Fibroblast of lung (primary cell): ENCODE measurements at places on chromosomes 5 and 9. TPM values are rescaled to one million over a fixed set of nuclear protein-coding genes. Genes with fewer than 3 reads are reported as not detected.

Gene DHFR
- 22.2 and 55.3 TPM in 2 replicates for polyA plus RNA-seq

Gene BNC2
- polyA plus RNA-seq = 27.5 and 39.1 TPM in 2 replicates

Gene ENTPD8
- polyA plus RNA-seq = not detected in 2 replicates

Gene WHRN
- 0.16 and 0.35 TPM in 2 replicates for polyA plus RNA-seq

Gene FAM78A
- polyA plus RNA-seq = 0.26 and 0.40 TPM in 2 replicates

Gene FUT7
- polyA plus RNA-seq = not detected in 2 replicates

Gene FLT4
- polyA plus RNA-seq = 0.14 TPM in 1 of 2 replicates, not detected in the other

Gene NR5A1
- polyA plus RNA-seq = not detected in 2 replicates

Gene PIP5K1B
- 0.03 TPM in 1 of 2 replicates, not detected in the other for polyA plus RNA-seq

Gene ECM2
- polyA plus RNA-seq = 2.3 and 17.2 TPM in 2 replicates

Gene BOD1
- polyA plus RNA-seq = 60.7 and 69.1 TPM in 2 replicates

Gene FAXDC2
- 5.9 and 11.9 TPM in 2 replicates for polyA plus RNA-seq

Gene GPR151
- polyA plus RNA-seq = not detected in 2 replicates

Gene ST8SIA4
- 0.02 and 0.05 TPM in 2 replicates for polyA plus RNA-seq

Gene KLF9
- polyA plus RNA-seq = 8.3 and 27.0 TPM in 2 replicates

Gene TEX48
- polyA plus RNA-seq = not detected in 2 replicates

DNA sequence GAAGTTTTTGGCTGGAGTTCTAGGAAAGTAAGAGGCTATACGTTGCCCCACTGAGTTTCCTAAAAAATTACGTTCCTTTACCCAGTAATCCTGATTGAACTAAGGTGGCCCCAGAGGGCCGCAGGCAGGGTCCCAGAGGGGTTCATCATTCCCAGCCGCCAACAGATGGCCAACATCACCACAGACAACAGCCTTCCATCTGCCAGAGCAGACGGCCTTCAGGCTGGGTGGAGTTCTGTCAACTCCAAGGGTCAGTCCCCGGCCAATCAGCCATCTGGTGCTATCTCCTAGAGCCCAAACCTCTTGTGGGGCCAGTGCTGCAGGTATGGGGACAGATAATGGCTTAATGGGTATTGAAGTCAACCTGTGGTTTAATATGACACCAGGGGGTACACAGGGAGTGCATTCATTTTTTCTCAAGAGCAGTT, 30.4 kb downstream of the TBC1D2 start:
- DNase-seq = no peak

DNA sequence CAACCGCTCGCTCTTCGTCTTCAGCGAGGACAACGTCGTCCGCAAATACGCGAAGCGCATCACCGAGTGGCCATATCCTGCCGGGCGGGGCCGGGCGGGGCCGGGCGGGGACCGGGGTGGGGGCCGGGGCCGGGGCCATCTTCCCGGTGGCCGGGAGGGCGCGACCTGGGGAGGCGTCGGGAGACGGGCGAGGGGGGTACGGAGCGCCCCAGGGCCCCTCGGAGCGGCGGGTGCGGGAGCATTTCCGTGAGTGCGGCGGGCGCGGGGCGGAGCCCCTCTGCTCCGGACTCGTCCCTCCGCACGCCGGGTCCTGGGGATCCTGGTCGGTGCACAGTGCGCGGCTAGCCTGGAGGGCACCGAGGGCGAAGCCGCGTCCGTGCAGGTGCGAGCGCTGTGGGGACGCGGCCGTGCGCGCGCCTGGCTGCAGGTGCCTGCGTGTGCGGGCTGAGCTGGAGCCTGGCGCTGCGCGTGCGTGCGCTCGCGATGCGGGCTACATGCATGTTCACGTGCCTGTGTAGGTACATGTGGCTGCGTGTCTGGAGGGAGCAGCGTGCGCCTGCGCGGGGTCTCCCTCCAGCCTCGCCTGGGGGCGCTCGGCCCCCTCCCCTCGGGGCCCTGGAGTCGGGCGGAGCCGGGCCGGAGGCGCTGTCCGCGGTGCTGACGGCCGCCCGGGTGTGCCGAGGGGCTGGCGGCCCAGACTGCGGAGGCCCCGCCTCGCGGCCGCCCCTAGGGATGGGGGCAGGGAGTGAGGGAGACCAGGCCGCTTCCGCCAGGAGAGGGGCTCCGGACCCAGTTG, 762 bp downstream of the CACNA1B start:
- DNase-seq = peak; percentile 23

DNA sequence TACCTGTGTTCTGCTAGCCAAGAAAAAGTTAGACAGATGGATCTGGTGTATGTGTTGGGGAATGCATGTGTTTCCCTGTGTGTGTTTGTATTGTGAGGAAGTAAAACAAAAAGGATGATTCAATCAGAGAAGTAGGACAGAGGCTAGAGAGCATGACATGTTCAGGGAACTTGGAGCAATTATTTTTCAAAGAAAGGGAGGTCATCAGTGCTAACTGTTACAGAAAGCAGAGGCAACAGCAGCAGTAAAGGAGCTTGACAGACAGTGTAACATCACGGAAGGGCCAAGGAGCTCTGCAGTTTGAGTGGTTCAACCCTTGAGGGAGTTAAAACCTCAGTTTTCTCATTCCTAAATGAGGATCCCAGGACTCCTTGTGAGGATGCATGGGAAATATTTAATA, 13.2 kb downstream of the SPINK1 start:
- DNase-seq = no peak

GRCh38 chr5:116476897-116477537, 97.6 kb downstream of the SEMA6A start:
- DNase-seq = peak; percentile 43

GRCh38 chr5:74461251-74461650, 179.3 kb downstream of the ENC1 start:
- no peak for DNase-seq

GRCh38 chr9:8693464-8693863, 893.9 kb upstream of the DMAC1 start:
- no peak for DNase-seq

DNA sequence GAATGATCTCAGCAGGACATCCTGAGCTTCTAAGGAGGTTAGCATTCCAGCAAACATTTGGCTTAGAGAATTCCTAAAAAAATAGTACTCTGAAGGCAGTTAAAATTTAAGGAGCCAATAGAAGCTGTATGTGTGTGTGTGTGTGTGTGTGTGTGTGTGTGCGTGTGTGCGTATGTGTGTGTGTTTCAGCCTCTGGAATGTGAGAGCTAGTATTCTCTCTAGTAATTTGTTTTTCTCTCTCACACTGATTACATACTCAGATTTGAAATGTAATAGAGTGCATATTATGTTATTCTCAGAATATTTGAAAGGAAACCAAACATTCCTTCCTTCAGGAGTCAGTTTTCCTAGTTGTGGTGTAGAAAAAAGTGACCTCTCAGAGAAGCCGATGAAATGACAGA, 279.6 kb downstream of the TMEM38B start:
- no peak for DNase-seq

GRCh38 chr5:63213256-63213655, 634.6 kb downstream of the LRRC70 start:
- no peak for DNase-seq

- no peak for DNase-seq
Measured at GRCh38 chr5:55564721-55565120, 30.0 kb upstream of the PLPP1 start.

DNA sequence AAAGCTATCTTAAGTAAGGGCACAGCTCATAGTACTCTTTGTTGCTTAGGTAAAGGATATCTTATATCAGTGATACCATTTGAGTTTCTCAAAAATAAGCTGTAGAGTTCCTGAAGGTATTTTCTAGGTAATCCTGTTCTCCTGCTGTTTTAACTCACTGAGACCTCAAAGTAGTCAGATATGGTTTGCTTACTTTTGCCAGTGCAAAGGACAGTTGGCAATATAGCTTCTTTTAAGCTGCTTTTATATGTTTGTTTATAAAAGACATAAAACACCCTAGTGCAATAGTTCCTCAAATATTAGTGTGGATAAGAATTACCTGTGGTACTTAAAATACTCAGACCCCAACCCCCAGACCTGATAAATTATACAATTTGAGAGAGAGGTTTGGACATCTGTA, 12.1 kb downstream of the NCBP1 start:
- DNase-seq = no peak

DNA sequence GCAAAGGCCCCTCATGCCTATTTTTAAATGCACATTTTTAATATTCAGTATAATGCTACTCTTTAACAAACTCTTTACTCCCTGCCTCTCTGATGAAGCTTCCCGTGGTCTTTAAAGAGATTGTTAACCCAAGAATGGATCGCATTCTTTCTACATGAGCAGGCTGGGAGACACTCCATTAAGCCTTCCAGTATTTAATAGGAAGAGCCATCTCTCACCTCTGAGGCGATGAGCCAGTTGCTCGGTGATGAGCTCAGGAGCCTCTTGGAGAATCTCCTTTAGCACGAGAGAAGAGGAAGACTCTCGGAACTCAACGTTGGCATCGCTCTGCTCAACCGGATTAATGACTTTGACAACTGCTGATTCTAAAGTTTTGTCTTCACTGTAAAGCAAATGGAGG, 59.6 kb downstream of the PRUNE2 start:
- no peak for DNase-seq

GRCh38 chr5:23139338-23140171, 286.4 kb upstream of the CDH12 start:
- peak; percentile 56 for DNase-seq

DNA sequence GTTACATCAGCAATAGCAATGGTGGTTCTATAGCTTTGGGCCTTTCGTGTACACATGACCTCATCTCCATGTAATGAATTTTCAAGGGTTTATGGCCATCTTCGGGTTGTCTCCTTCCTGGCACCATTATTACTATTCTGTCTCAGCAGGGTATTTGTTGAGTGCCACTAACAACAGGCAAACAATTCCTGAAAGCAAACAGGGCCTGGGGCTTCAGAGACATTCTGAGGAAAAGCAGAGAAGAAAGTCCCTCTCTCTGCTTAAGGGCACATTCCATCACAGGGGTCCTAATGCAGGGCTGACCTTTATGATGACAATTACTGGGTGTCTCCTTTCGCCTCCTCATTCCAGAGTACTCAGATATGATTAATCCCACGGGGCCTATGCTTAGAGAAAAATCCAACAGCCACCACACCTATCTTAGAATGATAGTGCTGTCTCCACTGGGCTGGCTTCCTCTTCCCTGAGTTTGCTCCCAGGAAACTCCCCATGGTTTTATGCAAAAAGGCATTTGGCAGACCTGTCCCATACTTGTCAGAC, 540.2 kb upstream of the ZNF462 start:
- DNase-seq = no peak

DNA sequence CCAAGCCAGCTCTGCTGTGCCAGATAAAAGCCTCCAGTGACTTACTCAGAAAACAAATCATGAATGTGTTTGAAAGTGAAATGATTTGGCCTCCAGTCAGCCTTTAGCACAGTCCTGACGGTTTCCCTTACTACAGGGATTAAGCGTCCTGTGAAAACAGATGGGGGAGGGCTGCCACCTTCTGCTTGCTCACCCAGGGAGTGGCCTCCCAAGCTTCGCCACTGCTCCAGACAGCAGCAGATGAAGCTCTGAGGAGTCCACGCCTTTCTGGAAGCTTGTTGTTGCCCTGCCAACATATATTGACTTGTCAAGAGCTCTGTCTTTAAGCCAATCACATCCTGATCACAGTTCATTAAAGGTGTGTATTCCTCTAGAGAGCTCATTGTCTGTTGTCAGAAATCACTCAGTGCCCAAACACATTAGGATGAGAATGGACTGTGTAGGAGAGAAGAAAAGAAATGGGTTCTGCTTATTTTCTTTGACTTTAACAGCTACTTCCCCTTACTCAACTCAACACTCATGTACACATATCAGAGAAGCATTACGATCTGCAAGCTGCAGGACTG, 4.9 kb upstream of the FYB1 start:
- DNase-seq = peak; percentile 9

GRCh38 chr5:81326554-81326953, 25.2 kb downstream of the ZCCHC9 start:
- peak; percentile 13 for DNase-seq

- no peak for DNase-seq
Measured at GRCh38 chr9:28155067-28155466, 581.8 kb upstream of the C9orf72 start.

- DNase-seq = no peak
Measured at GRCh38 chr9:93287593-93287992, 103.7 kb downstream of the WNK2 start.

DNA sequence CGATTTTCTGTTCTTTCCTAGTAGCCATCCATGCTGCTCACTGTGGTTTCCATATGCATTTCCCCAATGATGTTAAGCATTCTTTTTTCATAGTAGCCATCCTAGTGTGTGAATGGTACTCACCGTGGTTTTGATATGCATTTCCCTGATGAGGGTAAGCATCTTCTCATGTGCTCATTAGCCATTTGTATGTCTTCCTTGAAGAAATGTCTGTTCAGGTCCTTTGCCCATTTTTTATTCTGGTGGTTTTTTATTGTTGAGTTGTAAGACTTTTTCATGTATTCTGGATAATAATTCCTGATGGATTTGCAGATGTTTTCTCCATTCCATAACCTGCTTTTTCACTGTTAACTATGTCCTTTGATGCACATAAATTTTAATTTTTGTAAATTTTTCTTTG, 108.0 kb downstream of the EHMT1 start:
- DNase-seq = no peak

DNA sequence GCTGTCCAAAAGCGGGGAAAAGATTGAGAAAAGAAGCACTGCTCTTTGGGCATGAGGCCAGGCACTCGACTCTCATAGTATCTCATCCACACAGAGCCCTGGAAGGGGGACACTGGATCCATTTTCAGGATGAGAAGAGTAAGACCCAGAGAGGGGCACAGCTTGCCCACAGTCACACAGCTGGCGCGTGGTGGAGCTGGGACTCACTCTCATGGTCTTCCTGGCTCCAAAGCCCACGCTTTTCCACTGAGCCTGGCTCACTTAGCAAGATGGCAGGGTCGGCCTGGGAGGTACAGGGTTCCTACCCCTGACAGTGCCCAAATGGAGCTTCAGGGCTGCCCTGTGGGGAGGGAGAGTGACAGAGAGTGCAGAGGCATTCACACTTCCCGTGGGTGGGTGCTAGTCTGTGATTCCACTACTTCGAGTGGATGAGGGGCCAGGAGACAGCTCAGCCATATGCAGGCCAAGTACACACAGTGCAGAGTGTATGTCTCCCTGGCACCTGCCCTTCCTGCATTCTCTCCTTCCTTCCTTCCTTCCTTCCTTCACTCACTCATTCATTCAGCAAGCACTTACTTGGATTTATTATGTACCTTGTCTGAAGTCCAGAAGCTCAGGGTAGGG, 18.3 kb upstream of the IGFBPL1 start:
- DNase-seq = no peak

GRCh38 chr9:14561929-14562405, 131.3 kb downstream of the ZDHHC21 start:
- DNase-seq = no peak

DNA sequence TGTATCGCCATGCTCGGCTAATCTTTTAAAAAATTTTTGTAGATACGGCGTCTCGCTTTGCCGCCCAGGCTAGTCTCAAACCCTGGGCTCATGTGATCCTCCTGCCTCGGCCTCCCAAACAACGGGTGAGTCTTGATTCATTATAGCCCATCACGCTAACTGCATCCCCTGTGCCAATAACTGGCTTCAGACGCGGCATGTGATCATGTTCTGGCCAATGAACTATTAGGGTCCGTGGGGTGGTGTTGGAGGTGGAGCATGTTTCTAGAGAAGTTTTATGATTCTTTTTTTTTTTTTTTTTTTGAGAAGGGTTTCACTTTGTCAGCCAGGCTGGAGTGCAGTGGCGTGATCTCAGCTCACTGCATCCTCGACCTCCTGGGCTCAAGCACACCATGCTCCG, 51.0 kb downstream of the FGF18 start:
- DNase-seq = no peak

- DNase-seq = no peak
Measured at GRCh38 chr9:136014924-136015633, 53.9 kb upstream of the UBAC1 start.
